Lower lobe of right lung (tissue), 2 donors: ENCODE measurements at places on chromosomes 4 and X.
A peak's percentile ranks its signal among the peaks of the same experiment; 100 is the strongest.

GRCh38 chr4:16230308-16230707, 4.0 kb upstream of the TAPT1 start:
- peaks cover 14% of the 10 kb centered on the region for H3K4me1 ChIP-seq
- H3K4me3 ChIP-seq, result no peak overlapping the region
- DNase-seq, result no peak

DNA sequence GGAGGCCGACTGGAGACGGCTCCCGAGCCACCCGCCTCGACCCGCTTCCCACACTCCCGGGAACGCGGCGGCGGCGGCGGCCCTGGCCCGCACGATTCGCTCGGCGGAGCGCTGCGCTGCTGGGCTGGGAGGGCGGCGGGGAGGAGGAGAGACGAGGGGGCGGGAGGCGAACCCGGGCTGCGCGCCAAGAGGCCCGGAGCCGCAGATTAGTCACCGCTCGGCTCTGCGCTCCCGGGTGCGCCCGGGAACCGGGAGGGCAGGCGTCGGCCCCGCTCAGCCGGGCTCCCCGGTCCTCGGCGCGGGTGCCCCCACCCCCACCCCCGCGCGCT, 11.2 kb upstream of the BCOR start:
- no peaks in the 10 kb centered on the region for H3K27me3 ChIP-seq
- peak; percentile 79 for DNase-seq
- peak overlapping the region; percentile 84 for H3K27ac ChIP-seq
- peak overlapping the region; percentile 61 for H3K4me3 ChIP-seq
- H3K36me3 ChIP-seq, result no peaks in the 10 kb centered on the region

DNA sequence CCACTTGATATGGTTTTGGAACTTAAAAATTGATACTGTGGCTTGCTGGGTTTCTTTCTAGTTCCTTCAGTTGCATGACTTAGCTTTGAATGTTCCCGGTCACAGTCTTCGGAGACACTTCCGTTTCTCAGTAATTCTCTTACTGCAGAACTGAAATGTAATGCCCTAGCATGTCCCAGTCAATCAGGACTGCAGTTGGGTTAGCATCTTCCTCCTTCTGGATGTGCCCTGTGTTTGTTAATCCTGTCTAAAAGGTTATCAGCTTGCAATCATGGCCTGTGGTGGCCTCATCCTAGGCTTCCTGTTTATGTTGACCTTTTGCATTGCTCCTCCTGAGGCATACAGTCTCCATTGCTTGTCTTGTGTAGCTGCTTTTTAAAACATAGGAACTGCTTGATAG, 275.9 kb downstream of the ARHGAP10 start:
- no peak overlapping the region for H3K4me3 ChIP-seq
- no peaks in the 10 kb centered on the region for H3K36me3 ChIP-seq
- H3K27ac ChIP-seq, result no peak overlapping the region
- peaks cover 13% of the 10 kb centered on the region for H3K4me1 ChIP-seq

DNA sequence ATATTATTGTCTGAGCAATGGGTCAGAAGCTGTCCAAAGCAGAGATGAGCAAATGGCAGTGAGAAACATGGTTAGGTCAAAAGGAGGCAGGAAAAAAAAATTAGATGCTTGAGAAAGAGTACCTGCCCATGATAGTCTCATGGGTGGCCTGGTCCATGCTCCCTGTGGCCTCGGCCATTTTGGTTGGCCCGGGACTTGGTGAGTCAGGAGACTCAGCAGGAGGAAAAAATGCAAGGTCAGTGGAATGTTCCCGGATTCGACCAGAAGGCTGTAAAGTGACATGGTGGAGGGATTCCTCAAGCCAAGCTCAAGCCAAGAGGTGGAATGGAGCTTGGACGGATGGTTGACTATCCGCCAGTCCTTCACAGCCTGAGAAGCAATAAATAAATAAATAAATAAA, 236.7 kb downstream of the ASMT start:
- H3K4me1 ChIP-seq, result no peaks in the 10 kb centered on the region
- H3K36me3 ChIP-seq, result no peaks in the 10 kb centered on the region
- no peak overlapping the region for H3K4me3 ChIP-seq
- H3K27ac ChIP-seq, result no peak overlapping the region
- H3K27me3 ChIP-seq, result no peaks in the 10 kb centered on the region

- no peak for DNase-seq
- no peaks in the 10 kb centered on the region for H3K4me1 ChIP-seq
- no peaks in the 10 kb centered on the region for H3K27me3 ChIP-seq
- no peak overlapping the region for H3K4me3 ChIP-seq
- no peak overlapping the region for H3K27ac ChIP-seq
- H3K36me3 ChIP-seq, result no peaks in the 10 kb centered on the region
These were observed 107.7 kb downstream of the APOOL start for GRCh38 chrX:85111347-85111746.

- no peak overlapping the region for H3K4me3 ChIP-seq
- DNase-seq, result no peak
- no peaks in the 10 kb centered on the region for H3K27me3 ChIP-seq
- no peaks in the 10 kb centered on the region for H3K36me3 ChIP-seq
- H3K27ac ChIP-seq, result no peak overlapping the region
- no peaks in the 10 kb centered on the region for H3K4me1 ChIP-seq
These were observed 38.7 kb upstream of the FRAS1 start for GRCh38 chr4:78018271-78019049.

DNA sequence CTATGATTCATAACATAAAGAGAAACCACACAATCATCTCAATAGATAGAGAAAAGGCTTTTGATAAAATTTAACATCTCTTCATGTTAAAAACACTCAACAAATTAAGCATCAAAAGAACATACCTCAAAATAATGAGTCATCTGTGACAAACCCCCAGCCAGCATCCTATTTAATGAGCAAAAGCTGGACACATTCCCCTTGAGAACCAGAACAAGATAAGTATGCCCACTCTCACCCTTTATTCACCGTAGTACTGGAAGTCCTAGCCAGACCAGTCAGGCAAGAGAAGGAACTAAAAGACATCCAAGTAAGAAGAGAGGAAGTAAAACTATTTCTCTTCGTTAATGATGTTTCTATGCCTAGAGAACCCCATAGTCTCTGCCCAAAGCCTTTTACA, 507.2 kb downstream of the PABPC4L start:
- no peaks in the 10 kb centered on the region for H3K4me1 ChIP-seq
- no peak for DNase-seq
- no peak overlapping the region for H3K27ac ChIP-seq
- H3K36me3 ChIP-seq, result no peaks in the 10 kb centered on the region
- H3K4me3 ChIP-seq, result no peak overlapping the region
